Breast epithelium (tissue), 4 donors: ENCODE measurements at places on chromosomes 13 and 19. TPM values are rescaled to one million over a fixed set of nuclear protein-coding genes. Genes with fewer than 3 reads are reported as not detected.

GRCh38 chr13:102295316-102296048 lies 106.4 kb downstream of the FGF14 start:
- no peaks in the 10 kb centered on the region for H3K4me1 ChIP-seq
- H3K4me3 ChIP-seq = no peak overlapping the region
- no peak for DNase-seq

DNA sequence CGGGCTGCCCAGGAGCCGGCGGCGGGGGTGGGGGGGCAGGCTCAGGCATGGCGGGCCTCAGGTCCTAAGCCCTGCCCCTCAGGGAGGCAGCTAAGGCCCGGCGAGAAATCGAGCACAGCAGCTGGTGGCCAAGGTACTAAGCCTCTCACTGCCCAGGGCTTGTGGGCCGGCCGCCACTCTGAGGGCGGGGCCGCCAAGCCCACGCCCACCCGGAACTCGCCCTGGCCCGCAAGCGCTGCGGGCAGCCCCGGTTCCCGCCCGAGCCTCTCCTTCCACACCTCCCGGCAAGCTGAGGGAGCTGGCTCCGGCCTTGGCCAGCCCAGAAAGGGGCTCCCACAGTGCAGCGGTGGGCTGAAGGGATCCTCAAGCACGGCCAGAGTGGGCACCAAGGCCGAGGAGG lies 33.1 kb downstream of the PCDH8 start:
- no peaks in the 10 kb centered on the region for H3K27me3 ChIP-seq
- H3K4me1 ChIP-seq = no peaks in the 10 kb centered on the region
- DNase-seq = no peak
- H3K36me3 ChIP-seq = no peaks in the 10 kb centered on the region

DNA sequence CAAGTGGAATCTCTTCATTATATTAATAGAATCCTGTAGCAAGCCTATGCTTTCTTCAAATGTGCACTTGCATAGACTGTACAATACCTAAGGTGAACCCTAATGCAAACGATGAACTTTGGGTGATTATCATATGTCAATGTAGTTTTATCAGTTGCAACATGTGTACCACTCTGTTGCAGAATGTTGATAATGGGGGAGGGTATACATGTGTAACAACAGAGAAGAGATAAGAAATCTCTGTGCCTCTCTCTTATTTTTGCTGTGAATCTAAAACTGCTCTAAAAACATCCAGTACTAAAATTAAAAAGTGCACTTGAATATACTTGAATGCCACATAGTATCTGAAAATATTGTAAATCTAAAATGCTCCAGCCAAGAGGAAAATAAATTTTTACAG lies 820.8 kb upstream of the MIR17HG start:
- no peaks in the 10 kb centered on the region for H3K4me1 ChIP-seq
- no peak overlapping the region for H3K27ac ChIP-seq
- no peak for DNase-seq

APOC1 gene
- total RNA-seq = 59.0 TPM

DPP9 gene
- total RNA-seq = 49.6 TPM

DNA sequence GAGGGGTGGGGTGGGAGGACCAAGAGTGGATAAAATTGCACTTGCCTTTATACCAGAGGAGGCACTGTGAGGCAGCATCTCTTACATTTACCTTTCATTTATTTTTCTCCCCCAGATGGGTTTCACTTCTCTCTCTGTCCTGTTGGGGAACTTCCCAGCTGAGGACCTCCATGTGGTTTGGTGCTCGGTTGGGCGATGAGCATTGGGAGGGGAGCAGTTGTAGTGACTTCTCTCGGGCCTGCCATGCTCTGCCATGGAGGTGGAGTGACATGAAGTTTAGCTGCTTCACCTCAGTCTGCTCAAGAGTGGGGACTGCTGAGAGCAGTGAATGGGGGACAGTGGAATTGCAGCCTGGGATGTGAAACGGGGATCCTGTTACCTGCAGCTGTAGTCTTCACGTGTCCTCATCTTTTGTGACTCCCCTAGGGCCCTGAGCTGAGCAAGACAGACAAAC lies 23.1 kb upstream of the CXCL17 start:
- H3K27me3 ChIP-seq = no peaks in the 10 kb centered on the region
- no peaks in the 10 kb centered on the region for H3K36me3 ChIP-seq
- peak overlapping the region; percentile 14 for H3K27ac ChIP-seq
- no peak for DNase-seq
- H3K4me3 ChIP-seq = no peak overlapping the region

GRCh38 chr13:100657881-100658315 lies 16.7 kb downstream of the TMTC4 start:
- H3K4me3 ChIP-seq = no peak overlapping the region
- no peaks in the 10 kb centered on the region for H3K4me1 ChIP-seq
- H3K36me3 ChIP-seq = no peaks in the 10 kb centered on the region
- no peak for DNase-seq
- no peaks in the 10 kb centered on the region for H3K27me3 ChIP-seq
- no peak overlapping the region for H3K27ac ChIP-seq
